Metanephros (tissue), 2 donors: ENCODE measurements at places on chromosomes 3 and 15. TPM values are rescaled to one million over a fixed set of nuclear protein-coding genes. Genes with fewer than 3 reads are reported as not detected.

Gene SEMA6D
- 40.2 TPM for total RNA-seq

Gene GOLGA6L4
- 3.0 TPM for total RNA-seq

Gene PGBD4
- 2.0 TPM for total RNA-seq

Gene INKA1
- 9.1 TPM for total RNA-seq

Gene DOCK3
- 0.88 TPM for total RNA-seq

Gene SNURF
- 59.5 TPM for total RNA-seq

Gene ISL2
- total RNA-seq = 0.29 TPM

Gene TYRO3
- total RNA-seq = 44.0 TPM

Gene FAM81A
- total RNA-seq = 7.8 TPM

Gene RPUSD3
- 24.3 TPM for total RNA-seq

Gene MTHFS
- total RNA-seq = 22.2 TPM

Gene CLDN11
- 267 TPM for total RNA-seq

Gene AZI2
- total RNA-seq = 41.6 TPM

Gene UBA7
- total RNA-seq = 65.3 TPM

Gene GALNT15
- 9.9 TPM for total RNA-seq

Gene EXD1
- total RNA-seq = not detected

Gene NCKIPSD
- total RNA-seq = 19.3 TPM

Gene LSAMP
- total RNA-seq = 6.7 TPM

Gene ERICH6
- not detected for total RNA-seq

Gene HES1
- total RNA-seq = 91.4 TPM

Gene LAMB2
- 537 TPM for total RNA-seq

Gene FBXO40
- total RNA-seq = 1.5 TPM

Gene OR5H1
- total RNA-seq = not detected

Gene CATSPER2
- total RNA-seq = 1.9 TPM

Gene GADL1
- total RNA-seq = 6.2 TPM

Gene CA12
- 178 TPM for total RNA-seq

Gene ZCWPW2
- 1.1 TPM for total RNA-seq

Gene SH3GL3
- 4.3 TPM for total RNA-seq

Gene INSYN1
- 7.9 TPM for total RNA-seq

Gene SERPINI2
- total RNA-seq = 0.82 TPM

Gene VIPR1
- 3.4 TPM for total RNA-seq

Gene MINAR1
- total RNA-seq = 1.1 TPM

Gene RETNLB
- total RNA-seq = not detected

Gene SYNPR
- not detected for total RNA-seq

Gene WNT5A
- 84.9 TPM for total RNA-seq

Gene FBXW12
- 0.23 TPM for total RNA-seq

Gene IL12A
- 2.5 TPM for total RNA-seq

Gene NMD3
- 52.3 TPM for total RNA-seq

Gene SH2D7
- not detected for total RNA-seq

Gene DPPA4
- total RNA-seq = 6.1 TPM

Gene RTP1
- not detected for total RNA-seq

Gene SEMA3B
- total RNA-seq = 70.1 TPM

Gene XYLB
- total RNA-seq = 14.3 TPM

Gene TRIM42
- not detected for total RNA-seq

Gene TUSC7
- total RNA-seq = not detected

Gene SLC12A1
- total RNA-seq = 578 TPM

Gene NR2E3
- total RNA-seq = 1.2 TPM
